Stimulated activated CD4-positive, alpha-beta T cell treated with anti-CD3 and anti-CD28 coated beads, Interleukin-2, amount 100 ng/mL, for 24 hours (primary cell): ENCODE measurements at places on chromosomes 3 and 15.

GRCh38 chr3:169241991-169242707 is 421.4 kb downstream of the MECOM start:
- no peak for DNase-seq

GRCh38 chr3:132421832-132422231 is 4.5 kb downstream of the DNAJC13 start:
- DNase-seq, result no peak

DNA sequence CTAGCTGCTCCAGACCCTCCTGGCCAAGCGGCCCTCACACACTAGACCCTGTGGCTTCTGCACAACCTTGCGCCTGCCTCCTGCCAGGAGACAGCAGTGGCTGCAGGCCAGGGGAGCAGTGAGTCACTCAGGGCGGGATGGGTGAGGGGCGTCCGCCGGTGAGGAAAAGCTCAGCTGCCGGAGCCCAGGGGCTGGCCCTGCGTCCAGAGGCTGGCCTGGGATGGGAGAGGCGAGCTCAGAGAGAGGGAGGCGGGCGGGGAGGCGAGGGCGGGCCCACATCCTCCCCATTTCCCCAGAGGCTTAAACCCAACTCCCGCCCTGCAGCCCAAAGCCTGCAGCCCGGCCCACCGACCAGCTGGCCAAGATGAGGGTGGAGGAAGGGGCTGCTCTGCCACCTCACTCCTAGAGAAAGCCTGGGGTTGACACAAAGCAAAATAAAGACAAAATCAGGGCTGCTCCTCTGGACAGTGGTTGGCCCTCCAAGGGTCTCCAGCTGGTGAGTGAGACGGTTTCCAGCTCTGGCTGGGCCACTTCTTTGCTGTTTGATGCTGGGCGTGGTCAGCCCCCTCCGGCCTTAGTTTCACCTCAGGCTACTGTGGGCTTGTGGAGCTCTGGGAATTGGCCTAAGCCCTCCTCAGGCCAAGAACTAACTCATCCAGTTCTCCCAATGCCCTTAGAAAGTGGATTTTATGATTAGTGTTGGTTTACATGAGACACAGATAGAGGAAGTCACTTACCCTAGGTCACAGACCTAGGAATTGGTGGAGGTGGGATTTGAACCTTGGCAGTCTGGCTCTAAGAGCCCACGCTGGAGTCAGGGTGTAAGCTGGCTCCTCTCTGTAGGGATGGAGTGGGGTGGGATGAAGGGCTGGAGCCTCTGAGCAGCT is 50.6 kb downstream of the IQSEC1 start:
- no peak for DNase-seq

DNA sequence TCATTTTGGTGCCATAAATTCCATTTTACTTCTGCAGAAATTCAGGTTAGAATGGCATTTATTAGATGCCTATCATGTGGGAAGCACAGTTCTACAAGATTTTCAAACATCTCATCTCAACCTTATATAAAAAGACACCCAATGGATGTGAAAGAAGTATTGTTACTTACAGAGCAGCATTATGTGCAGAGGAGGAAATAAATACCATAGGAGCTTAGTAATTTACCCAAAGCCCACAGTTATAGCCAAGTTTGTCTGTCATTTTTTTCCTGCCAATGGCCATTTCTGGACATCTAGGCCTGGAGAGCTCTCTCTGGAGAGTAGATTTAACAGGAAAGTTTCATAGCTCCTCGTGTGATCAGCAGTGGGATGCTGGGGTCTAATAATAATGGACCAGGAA is 659.4 kb upstream of the NAALADL2 start:
- no peak for DNase-seq

DNA sequence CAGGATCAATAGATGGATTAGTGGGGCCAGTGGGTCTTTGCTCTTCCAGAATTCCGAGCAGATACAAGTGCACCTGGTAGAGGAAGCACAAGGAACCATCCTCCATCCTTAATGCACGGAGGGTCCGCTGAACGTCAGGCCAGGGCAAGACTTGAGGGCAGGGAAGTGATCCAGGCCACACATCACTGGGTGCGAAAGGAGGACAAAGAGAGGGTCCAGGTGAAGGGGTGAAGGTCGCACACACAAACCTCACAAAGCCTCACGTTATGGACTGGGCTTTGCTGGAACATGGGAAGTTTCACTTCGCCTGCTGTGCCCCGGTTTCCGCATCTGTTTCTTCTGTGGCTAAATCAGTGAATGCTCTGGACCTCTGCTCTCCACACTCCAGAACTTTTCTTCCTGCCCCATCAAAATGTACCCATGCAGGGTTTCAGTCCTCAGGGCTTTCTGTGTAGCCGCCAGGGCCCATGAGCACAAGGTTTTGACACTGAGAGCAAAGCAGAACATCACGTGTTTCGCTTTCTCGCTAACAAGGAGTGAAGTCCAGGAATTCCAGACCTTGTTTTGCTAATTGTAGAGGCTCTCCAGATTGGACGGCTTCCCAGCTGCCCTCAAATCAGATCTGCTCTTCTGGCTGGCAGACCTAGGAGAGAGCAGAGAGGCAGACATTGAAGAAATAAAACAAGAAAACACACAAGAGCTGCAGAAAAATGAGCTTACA is 56.3 kb downstream of the KLF15 start:
- no peak for DNase-seq

GRCh38 chr15:59550956-59551355 is 60.6 kb upstream of the GCNT3 start:
- no peak for DNase-seq

GRCh38 chr3:56370991-56371775 is 97.1 kb downstream of the ERC2 start:
- no peak for DNase-seq

GRCh38 chr15:67173786-67174185 is 80.7 kb downstream of the AAGAB start:
- no peak for DNase-seq

DNA sequence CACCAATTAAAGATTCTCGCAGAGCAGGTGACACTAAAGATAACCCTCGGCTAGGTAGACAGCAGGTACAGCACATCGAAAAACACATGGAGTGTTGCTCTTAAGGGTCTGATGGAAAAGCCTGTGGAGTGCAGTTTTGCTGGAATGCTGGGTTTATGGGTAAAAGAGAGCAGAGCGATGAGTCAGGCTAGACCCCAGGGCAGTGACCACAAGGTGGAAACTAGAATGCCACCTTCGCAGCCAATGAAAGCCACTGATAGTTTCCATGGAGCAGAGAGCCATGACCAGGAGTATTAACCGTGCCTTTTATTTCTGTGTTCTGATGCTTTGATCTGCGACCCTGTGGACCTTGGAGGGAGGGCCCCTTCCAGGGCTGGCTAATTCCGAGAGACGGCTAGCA is 149.8 kb downstream of the GABRB3 start:
- no peak for DNase-seq

DNA sequence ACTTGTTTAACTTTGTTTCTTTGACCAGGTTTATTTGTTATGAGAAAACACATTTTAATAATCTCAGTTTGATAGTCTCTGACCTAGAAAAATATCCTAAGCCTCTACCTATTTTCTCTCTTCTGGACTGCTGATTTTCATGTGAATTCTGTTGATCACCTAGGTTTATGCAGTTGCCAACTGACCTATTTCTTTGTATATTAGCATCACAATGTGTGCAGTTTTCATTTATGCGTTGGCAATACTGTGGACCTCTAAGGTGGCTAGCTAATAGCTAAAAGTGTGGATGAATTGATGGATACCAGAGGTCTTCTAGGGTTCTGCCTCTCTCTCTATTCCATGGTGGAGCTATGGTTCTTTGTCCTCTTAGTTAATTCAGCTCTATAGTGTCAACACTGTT is 72.1 kb downstream of the LRRC49 start:
- DNase-seq, result no peak

- no peak for DNase-seq
Observed at GRCh38 chr3:198032039-198032936, 72.3 kb downstream of the LMLN start.

- DNase-seq, result no peak
Observed at GRCh38 chr3:192916371-192917027, 1.2 kb downstream of the MB21D2 start.

DNA sequence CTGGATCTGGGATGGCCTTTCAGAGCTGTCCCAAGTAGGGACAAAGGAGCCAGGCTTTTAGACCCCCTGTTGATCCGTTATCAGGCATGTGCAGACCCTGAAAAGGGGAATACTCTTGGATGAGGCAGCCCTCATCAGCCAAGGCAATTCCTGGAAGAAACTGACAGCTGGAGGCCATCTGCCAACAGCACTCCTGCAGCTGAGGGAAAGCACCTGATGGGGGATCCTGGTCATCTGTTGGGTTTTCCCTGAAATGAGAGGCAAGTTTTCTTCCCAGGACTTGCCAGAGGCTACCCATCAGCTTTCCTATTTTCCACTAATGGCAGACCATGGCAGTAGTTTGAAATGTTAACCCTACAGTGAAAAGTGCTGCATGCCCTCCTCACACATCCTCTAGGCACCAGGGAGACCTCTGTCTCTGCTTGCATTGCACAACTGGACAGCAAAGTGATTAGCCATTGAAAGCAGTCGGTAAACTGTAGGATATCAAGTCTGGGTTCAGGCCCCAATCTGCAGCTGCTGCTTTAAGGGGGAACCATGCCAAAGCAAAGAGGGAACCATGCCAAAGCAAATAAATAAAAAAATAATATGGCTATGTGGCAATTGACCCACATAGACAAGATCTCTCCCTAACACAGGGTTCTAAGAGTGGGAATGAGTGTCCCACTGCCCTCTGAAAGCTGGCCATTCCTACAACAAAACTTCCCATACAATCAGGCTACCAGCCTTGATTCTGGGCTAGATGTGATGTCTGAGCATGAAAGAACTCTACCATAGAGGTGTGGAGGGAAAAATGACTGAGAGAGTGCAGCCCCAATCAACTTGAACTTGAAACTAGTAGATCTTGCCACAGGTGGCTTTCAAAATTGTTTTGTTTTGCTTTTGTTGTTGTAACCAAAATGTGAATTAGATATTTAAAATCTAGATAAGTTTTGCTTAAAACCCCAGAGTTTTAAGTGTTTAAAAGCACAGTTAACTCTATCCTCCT is 232.0 kb upstream of the STT3B start:
- DNase-seq, result no peak

DNA sequence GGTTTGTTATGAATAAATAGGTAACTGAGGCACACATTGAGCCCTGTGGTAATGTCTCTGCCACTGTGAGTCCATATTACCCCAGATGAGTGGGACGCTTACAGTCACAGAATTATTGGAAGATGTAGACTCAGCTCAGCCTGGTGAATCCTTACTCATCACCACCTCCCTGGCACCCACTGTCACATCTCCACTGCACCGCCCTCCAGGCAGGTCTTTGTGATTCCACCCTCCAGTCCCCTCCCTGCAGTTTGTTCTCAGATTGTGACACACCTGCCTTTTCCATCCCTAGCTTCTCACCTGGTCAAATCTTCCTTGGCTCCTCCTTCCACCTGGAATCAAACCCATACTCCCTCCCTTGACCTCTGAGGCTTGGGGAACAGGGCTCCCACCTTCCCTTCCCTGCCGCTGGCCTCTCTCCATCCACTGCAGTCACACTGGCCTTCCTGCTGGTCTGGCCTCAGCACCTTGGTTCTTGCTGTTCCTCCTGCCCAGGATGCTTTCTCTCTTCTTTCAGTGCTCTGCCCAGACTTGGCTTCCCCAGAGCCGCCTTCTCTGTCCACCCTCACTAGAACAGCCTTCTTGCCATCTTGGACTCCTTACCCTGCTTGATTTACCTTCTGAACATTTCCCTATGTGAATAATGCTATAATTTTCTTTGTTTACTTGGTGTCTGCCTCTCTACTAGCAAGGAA is 9.4 kb downstream of the SLC6A20 start:
- no peak for DNase-seq

- DNase-seq, result no peak
Observed at GRCh38 chr3:72784226-72784625, 64.0 kb downstream of the SHQ1 start.

- DNase-seq, result no peak
Observed at GRCh38 chr3:196872316-196872715, 4.6 kb downstream of the SENP5 start.

- no peak for DNase-seq
Observed at GRCh38 chr3:148791920-148792319, 35.7 kb upstream of the CPB1 start.

DNA sequence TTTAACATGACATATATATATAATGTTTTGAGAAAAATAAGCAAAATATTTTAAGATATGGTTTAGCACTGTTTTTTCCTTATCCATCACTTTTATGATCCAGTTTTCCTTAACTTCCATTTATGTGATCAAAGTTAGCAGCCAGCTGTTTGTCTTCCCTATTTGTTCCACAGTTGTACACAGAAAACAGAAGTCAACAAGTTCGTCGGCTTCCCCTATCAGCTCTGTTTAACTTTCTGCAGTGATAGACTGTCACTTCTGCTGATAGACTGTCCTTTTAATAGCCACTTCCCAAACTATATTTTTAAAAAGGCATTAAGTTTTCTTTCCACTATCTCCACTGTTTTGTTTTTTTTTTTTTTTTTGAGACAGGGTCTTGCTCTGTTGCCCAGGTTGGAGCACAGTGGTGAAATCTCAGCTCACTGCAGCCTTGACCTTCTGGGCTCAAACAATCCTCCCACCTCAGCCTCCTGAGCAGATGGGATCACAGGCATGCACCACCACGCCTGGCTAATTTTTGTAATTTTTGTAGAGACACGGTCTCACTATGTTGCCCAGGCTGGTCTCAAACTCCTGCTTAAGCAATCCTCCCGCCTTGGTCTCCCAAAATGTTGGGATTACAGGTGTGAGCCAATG is 7.2 kb downstream of the FSD2 start:
- DNase-seq, result no peak

GRCh38 chr3:24628523-24629258 is 134.0 kb upstream of the THRB start:
- DNase-seq, result no peak

DNA sequence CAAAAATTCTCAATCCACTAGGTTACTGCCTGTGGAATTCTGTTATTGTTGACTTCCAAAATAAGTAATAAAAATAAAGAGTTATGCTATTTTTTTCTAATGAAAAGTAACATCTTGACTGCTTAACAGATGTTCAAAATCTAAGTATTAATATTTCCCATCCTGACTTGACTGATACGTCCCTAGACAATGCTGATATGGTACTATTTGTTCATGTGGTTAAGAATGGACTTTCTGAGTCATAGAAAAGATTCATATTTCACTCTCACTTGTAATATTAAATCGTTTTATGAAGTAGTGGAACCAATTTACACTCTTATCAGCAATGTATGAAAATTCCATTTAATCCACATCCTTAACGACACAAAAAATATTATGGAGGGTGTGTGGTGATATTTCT is 104.8 kb upstream of the PLSCR5 start:
- no peak for DNase-seq

GRCh38 chr15:69593981-69594966 is 141.7 kb downstream of the RPLP1 start:
- no peak for DNase-seq

- DNase-seq, result peak; percentile 11
Observed at GRCh38 chr15:68409736-68410370, 22.1 kb downstream of the ITGA11 start.

DNA sequence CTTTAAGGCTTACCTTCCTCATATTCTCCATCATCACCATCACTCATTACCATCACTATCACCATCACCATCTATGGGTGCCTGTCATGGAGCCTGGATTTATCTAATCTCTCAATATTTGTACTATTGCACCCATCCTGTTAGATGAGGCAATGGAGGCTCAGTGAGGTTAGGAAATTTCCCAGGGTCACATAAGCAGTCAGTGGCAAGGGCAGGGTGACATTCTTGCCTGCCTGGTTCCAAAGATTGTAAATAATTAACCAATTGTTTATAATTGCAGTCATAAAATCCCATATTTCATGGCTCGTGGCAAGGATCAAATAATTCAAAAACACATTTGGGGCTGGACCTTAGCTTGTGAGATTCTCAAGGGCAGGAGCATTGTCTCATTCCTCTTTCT is 55.2 kb downstream of the MGLL start:
- DNase-seq, result no peak
